LNCaP clone FGC (cell line): ENCODE measurements at places on chromosomes 3 and 15.

DNA sequence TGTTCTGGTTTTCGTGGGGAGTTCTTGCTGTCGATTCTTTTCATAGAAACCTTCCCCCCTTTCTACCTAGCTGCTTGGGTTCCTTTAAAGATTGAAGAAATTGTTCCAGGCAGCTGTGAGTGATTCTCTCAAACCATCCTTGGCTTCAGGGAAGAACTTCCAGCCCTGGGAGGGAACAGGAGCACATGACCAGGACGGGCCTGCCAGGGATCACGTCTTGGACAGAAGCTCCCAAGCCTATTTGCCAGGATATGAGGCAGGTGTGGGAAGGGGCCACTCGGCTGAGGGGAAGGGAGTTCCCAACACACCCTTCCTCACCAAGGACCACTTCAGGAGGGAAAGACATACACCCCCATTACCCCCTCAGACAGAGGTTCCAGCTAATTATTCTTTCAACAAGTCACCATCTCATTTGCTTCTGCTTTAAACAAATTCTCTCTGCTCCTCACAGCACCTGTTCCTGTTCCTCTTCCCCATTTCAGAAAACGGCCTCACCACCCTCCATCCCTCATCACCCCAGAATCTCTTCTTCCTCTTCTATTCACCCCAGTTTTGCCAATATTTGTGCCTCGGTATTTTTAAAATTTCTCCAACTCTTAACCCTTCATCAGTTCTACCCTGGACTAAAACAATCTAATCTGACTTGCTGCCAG lies 62.5 kb downstream of the WHAMM start:
- no peak for DNase-seq

DNA sequence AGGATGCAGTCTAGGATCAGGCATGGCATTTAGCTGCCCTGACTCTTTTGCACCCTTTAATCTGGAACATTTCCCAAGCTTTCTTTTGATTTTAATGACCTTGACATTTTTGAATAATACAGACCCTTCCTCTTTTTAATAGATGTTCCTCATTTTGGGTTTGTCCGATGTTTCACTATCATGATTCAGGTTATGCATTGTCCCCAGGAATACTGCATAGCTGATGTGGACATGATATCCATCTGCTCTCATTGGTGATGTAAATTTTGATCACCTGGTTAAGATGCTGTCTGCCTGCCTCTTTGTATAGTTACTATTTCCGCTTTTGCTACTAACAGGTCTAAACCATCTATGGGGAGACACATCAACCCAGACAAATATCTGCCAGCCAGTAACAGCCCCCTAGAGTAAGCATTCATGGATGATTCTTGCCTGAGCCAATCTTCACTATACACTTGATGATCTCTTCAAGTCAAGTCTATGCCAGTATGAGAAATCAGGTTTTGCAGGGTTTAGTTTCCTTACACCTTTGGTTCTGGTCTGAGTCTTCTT lies 50.6 kb upstream of the ULK4 start:
- DNase-seq, result no peak

GRCh38 chr15:30923429-30923828 lies 19.7 kb downstream of the FAN1 start:
- DNase-seq, result no peak

DNA sequence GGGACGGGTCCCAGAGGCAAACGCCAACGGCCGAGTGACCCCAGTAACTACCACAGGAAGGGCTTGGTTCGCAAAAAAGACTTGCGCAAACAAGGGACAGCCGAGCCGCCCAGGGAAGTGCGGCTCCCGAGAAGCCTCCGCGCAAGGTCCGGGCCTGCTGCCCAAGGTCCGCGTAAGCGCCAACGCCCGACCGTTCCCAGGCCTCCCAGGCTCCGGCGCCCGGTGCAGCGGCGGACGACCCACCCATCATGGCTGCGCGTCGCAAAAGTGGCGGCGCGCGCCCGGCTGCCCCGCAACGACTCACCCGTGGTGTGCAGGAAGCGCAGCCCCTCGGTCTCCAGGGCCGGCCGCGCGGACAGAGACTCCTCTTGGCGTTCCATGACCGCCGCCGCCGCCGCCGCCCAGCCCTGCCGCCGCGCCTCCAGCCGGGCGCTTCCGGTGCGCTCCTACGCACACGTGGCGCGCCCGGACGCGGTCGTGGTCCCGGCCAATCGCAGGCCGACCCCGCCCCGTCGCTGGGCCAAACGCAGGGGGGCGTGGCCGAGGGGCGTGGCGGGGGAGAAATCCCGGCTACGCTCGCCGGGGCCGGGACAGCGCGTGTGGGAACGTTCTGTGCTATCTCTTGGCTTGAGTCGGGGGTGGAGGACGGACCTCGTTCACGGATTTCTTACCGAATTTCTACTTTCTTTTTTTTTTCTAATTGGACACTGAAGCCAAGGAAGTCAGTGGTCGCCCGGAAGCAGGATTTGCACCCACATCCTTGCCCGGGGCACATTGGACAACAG lies at the start of gene SELENOS:
TSS of gene SELENOS (minus strand) at position 448 of the 785 bp plus-strand sequence. CDS start at position 380, 68 bp downstream.
- DNase-seq, result no peak

- DNase-seq, result peak; percentile 71
Measured at GRCh38 chr3:14203521-14204079, 25.0 kb downstream of the LSM3 start.

DNA sequence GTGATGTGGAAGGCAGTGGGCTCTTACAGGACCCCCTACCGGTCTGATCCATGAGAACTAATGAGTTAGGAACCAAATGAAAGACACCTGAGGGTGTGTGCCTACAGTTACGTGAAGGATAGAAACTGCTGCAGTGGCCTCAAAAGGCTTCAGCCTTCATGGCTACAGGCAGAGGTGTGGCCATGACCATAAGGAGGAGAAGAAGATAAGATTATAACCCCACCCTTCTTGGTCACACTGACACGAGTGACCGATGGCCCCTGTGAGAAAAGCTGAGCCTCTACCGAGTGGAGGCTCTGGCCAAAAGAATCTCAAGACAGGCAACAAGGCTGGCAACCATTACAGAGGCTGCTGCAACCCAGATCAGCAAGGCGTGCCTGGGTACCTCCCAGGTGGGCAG lies 6.3 kb downstream of the RFT1 start:
- DNase-seq, result no peak

DNA sequence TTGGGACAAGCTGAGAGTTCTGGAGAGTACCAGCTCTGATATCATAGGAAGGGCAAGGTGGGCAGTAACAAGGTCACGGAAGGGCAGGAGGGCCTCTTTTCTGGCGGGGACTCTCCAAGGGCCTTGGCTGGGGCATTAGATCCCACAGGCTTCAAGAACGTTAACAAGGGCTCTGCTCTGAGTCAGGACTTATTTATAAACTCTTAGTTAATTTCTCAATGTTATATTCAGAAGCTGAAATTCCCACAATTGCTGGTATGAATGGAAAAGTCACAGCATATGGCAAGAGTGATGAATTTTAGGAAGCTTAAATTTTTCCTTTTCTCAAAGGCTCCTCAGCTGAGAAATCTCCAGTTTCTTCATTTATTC lies 320.2 kb upstream of the TBC1D5 start:
- DNase-seq, result no peak

- no peak for DNase-seq
Measured at GRCh38 chr3:25856902-25857518, 67.1 kb downstream of the OXSM start.
